ENCODE measurements at places on chromosomes 1 and 21.

- DNase-seq: no peak
Measured at GRCh38 chr1:8004113-8004802, 21.9 kb downstream of the ERRFI1 start.

DNA sequence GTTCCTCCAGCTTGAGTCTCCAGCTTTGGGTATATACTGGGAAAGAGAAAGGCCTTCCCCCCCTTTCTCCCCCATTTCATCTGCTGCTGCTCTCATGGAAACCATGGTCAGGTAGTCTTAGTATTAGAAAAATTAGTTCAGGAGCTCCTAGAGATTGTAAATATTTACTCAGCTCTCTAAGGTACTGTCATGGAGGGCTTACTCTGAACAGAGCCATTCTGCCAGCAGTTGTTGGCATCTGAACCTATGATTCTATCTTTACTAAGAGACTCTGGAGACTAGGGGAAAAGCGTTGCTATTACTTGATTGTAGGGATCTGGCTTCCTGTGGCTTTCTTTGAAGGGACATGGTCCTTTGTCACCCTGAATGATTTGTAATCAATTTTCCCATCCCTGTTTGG is 6.1 kb downstream of the INTS3 start:
- no peak for DNase-seq

- no peak for DNase-seq
Measured at GRCh38 chr1:25697435-25698217, 81.0 kb downstream of the MAN1C1 start.

DNA sequence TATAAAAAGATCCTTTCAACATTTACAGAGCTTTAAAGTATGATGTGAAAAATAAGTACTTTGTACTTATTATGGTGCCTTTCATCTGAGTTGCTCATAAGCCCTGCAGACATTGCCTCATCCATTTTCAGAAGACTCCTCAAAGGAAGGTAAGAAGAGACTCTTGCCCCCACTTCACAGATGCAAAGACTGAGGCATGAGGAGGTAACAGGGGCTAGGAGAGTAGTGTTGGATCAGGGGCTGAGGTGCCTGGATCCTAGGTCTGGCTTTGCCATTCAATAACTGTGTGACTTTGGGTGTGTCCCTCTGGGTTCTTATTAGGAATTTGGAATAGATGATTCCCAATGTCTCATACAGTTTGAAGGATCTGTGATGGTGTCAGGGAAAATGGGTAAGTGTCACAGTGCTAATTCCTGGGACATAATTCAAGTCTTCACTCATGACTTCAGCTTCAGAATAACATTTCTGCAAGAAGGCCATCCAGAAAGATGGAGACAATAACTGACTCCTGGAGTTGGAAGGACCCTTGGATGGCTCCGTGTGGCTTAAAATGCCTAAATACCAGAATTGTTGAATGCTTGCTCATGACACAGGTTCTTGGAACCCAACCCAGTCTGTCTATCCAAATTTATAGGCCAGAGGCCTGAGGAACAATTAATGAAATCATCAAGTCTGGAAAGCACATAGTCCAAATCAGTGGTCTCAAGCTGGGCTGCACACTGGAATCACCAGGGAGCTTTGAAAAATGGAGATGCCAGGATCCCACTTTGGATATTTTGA is 93.1 kb upstream of the RUNX1 start:
- no peak for DNase-seq

DNA sequence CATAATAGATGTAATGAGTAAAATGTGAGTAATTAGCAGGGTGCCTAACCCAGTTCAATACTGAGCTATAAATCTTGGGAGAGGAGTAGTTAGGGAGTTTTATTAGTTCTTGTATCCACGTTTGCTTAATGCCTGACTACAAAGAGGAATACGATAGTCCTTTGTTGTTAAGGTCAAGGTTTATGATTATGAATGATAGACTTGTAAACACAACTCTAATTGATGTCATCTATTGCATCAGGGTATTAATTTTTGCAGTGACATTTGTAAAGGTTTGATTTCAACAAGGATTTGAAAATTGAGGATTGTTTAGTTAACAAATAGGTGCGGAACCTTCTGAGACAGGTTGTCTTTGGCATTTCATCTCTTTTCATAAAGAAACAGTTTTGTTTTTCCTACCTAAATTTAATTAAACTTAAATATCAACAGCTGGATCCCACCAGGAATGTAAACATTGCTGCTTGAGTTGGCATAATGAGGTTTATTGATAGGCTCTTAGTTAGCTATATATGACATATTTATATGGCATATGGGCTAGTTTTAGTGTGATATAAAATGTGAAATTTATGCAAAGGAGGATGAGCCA is 9.7 kb downstream of the SOAT1 start:
- no peak for DNase-seq

GRCh38 chr21:31650930-31651329 is 8.6 kb upstream of the SOD1 start:
- DNase-seq: no peak

GRCh38 chr1:246280551-246280950 is 226.5 kb downstream of the SMYD3 start:
- no peak for DNase-seq

DNA sequence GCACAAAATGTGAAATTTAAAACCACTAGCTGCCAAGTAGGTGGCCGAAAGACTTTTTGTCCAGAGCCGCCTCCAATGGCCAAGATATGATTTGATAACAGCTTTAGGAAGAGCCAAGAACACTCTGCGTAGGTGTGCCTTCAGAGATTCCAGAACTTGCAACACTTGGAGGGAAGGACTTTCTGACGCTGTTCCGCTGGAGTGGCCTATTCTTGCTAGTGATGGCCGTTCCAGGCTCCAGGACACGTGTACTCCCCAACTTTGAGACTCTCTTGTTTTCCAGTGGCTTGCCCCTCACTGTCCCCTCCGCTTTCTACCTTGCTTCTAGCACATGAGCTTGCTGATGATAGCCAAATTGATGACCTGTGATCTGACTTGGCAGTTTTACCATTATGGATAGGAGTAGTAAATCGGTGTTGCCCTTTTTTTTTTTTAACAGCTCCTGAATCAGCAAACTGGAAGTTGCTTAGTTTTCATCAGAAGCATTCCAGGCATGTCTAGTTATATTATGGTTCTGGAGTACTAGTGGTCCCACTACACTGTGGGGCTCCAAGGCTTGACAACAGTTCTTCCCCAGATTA is 1.0 kb downstream of the PRDX6 start:
- no peak for DNase-seq

GRCh38 chr1:23568608-23569383 is 9.5 kb upstream of the ID3 start:
- DNase-seq: no peak

DNA sequence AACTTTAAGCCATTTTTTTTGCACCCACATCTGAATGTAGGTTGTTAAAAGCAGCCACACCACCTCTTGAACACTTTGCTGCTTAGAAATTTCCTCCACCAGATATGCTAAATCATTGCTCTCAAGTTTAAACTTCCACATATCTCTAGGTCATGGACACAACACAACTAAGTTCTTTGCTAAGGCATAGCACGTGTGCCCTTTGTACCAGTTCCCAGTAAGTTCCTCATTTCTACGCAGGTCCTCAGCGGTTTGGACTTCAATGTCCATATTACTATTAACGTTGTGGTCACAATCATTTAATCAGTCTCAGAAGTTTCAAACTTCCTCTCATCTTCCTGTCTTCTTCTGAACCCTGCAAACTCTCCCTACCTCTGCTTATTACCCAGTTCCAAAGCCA is 661.6 kb upstream of the PKN2 start:
- no peak for DNase-seq

GRCh38 chr1:195697130-195697529 is 911.1 kb downstream of the KCNT2 start:
- no peak for DNase-seq

GRCh38 chr1:87053446-87053845 is 139.0 kb downstream of the HS2ST1 start:
- no peak for DNase-seq

- no peak for DNase-seq
Measured at GRCh38 chr21:27268290-27268689, 301.4 kb upstream of the ADAMTS5 start.

DNA sequence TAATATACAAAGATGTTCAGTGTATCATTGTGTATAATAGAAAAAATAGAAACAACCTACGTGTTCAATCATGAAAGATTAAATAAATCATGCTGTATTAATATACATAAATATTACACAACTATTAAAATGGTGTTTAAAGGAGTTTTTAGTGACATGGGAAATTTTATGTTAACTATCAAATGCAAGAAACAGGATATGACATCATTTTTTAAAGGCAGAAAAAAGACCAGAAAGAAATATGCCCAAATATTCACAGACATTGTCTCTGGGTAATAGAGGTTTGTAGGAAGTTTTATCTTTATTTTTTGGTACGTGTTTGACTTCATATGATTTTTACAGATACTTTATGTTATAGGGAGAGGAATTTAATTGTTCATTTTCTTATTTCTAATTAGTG is 34.0 kb downstream of the NPHS2 start:
- DNase-seq: no peak

DNA sequence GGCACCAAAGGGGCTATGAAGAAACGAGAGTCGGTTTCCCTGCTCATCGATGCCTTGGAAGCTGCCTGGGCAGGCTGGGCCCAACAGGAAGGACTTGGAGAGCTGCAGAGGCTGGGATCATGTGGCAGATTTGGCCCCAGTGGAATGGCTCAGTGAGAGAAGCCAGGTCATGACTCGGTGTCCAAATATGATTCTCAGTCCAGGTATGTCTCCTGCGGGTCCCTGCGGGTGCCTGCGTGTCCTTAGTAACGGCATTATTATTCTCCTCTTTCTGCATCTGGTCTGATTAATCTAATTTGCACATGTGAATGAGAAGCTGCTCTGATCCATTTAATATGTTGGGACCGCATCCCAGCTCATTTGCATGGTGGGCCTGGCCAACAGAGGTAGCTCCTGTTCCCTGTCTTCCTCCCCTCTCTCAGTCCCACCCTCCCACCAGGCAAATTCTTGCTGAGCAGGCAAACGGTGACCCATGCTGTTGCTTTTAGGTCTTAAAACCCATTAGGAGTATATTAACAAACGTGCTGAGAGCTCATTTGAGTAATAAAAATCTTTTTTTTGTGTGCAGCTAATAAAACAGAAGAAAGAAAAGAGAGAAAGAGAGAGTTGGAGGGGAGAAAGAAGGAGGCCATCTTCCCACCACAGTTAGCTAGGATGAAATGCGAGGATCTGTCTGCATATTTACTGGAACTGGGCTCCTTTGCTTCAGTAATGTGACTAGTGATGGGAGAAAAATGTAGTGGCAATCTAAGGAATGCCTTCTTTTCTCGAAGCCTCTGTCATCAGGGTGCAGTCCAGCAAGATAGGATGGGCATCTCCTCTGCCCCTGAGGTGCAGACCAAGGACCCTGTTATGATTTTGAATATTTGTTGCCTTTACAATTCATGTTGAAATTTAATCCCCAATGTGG is 133.5 kb downstream of the HMGB4 start:
- DNase-seq: no peak

DNA sequence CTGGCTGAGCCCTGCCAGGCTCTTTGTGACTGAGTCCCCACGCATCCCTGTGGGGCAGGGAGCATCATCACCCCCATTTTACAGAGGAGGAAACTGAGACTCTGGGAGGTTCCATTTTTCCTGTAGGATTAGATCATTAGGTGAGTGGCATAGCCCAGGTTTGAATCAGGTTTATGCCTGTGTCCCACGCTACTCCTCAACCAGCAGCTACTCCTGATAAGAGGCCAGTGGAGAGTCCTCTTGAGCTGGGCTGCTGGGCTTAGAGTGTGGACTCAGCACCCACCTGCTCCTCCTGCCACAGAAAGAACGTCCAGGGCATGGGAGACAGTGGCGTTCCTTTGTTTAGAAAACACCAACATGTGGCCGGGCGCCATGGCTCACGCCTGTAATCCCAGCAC is 30.7 kb downstream of the TNFRSF1B start:
- no peak for DNase-seq
